Small intestine (tissue), 16 donors: ENCODE measurements at places on chromosomes 7 and 10.

DNA sequence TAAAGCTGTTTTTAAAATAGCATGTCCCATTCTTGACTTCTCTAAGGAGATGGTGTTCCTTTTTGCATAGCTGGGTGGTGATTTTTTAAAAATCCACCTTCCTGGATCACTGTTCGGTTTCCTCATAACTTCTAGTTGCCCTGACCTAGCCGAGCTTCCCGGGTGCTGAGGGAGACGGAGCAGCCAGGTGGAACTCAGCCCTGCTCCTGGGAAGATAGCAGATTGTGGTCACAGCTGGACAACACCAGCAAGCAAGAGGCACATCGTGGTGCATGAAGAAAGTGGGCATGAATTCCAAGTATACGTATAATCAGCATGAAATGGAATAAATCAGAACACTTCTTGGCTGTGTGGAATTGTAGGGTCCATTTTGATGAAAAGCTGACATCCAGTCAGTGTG lies 73.5 kb upstream of the RSU1 start:
- DNase-seq: no peak

DNA sequence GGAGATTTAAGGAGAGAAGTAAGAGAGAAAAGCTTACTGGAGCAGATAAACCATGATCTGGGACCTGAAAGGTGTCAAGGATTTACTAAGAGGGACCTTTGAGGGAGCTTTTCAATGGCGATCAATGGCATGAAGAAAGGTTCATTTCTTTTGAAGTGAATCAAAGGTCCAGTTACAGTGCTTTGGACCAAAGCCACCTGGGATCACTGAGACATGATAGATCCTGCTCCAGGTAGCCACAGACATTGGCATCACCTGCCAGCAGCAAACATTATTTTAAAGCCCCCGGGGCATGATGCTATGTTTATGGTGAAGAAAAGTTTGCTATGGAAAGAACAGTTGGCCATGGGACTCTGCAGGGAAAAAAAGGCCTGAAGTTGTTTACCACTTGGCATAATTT lies 109.4 kb downstream of the SLC25A13 start:
- no peak for DNase-seq

GRCh38 chr7:151590071-151590849 lies 70.6 kb upstream of the RHEB start:
- DNase-seq: no peak

DNA sequence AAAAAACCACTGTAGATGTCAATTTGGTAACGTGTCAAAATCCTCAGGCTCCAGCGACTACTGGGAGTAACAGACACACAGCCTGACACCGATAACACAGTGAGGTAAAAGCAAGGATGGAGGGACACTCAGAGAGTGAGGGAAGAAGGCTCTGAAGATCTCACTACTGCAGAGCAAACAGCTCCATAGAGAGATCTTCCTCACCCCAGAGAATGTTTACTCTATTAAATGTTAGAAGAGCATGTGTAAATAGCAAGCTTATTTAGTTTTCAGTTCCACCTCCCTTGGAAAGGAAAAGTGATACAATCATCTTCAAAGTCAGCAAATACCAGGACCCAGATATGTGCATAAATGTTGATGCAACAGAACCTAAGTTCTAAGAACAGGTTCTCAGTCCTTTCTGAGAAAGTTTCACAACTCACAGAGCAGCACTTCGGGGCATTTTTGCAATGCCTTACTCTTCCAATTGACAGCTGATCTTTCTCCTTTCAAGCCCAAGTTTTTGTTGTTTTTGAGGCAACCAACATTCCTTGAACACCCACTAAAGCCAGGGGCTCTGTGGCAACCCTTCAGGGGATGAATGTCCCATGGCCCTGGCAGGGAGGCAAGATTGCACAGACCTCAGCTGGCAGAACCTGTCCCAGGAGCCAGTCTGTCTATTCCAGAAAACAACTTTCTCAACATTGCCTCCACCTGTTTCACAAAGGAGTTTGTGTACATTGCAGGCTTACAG lies 177.4 kb downstream of the SFMBT2 start:
- DNase-seq: no peak
